ENCODE measurements at places on chromosomes 1 and 21. TPM values are rescaled to one million over a fixed set of nuclear protein-coding genes. Genes with fewer than 3 reads are reported as not detected.
A peak's percentile ranks its signal among the peaks of the same experiment; 100 is the strongest.

- no peak for DNase-seq
Measured at GRCh38 chr1:110707232-110707631, 32.5 kb upstream of the KCNA3 start.

DNA sequence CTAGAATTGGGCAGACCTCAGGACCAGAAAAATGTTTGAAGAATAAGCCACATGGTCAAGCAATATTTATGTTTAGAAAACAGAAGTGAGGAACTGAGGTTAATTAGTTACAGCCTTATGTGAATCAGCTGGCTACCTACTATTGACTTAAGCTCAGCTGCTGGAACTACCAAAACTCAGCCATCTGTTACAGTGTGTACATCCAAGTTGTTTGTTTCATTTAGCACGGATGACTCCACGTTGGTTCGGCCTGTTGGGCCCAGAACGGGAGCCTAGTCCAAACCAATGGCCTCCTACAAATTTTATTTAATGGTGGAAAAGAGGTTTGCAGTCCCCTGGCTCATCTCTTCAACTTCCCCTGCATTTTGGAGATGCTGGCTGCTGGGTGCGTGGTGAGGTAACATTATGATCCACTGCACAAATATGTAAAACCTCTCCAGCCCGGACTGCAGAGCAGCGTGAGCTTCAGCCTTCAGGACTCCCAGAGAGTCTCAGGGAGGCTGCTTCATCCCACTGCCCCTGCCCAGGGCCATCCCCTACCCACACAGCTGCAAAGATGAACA lies 143.4 kb downstream of the ZZZ3 start:
- peak; percentile 83 for DNase-seq

GRCh38 chr1:20479840-20480239 lies 6.2 kb downstream of the CAMK2N1 start:
- DNase-seq = no peak

DNA sequence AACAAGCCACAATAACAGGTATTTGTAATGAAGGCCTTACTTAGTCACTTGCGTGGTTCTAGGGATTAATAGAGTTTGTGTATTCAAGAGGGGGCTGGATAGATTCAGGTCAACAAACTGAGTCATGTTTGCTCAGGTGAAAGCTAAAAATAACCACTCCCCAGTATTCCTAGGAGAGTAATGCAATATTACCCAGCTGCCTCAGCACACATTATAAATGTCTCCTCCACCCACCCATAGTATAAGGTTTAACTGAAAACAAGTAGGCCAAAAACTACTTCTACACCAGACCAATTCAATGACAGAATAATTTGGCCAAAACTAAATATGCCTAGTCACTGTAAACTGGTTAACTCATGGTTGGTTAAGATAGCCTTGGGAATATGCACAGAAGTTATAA lies 34.4 kb downstream of the WLS start:
- peak; percentile 18 for DNase-seq

DNA sequence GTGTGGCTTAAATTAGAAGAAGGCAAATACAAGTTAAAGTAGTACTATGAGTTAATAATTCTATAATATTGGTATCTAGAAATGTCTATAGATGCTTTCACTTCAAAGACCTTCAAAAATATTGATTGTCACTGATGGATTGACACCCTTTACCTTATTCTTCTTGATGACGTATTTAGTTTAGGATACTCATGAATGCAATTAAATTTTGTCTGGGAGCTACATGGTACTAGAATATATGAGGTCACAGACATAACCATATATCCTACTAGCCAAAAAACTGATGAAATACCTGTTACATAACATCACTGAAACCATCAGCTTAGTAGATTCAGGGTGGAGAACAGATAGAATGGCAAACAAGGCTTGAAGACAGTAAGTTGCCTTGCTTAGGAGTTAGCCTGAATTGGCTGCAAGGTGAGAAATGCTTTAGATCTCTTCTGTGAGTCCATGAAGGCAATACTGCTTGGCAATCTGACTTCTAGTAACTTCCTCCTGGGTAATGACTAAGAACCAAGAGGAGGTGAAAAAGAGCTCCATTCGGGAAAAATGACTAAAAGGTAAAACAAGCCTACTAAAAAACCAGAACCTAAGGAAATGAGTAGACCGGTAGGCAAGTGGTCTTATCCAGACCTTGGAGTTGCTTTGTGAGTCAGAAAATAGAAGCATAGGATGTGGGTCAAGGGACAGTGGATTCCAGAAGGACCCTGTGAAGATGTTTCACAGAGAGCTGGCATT lies 16.9 kb upstream of the ARHGAP29 start:
- no peak for DNase-seq

Gene C1orf56
- total RNA-seq = 1.9 TPM

GRCh38 chr1:63730211-63730610 lies 43.6 kb upstream of the ROR1 start:
- peak; percentile 60 for DNase-seq

Gene CLCA1
- not detected for total RNA-seq

Gene LIN28A
- not detected for total RNA-seq

Gene RLF
- 4.3 TPM for total RNA-seq

- no peak for DNase-seq
Measured at GRCh38 chr1:172382990-172383389, 37.5 kb upstream of the C1orf105 start.

- no peak for DNase-seq
Measured at GRCh38 chr1:246302251-246302625, 204.8 kb downstream of the SMYD3 start.

- DNase-seq = no peak
Measured at GRCh38 chr1:46448109-46448911, 41.3 kb upstream of the DMBX1 start.

Gene TRIM67
- total RNA-seq = 1.3 TPM

Gene MINDY1
- total RNA-seq = 8.4 TPM

Gene RHOC
- total RNA-seq = 257 TPM

GRCh38 chr1:41783189-41783639 lies 135.5 kb downstream of the HIVEP3 start:
- DNase-seq = peak; percentile 88

DNA sequence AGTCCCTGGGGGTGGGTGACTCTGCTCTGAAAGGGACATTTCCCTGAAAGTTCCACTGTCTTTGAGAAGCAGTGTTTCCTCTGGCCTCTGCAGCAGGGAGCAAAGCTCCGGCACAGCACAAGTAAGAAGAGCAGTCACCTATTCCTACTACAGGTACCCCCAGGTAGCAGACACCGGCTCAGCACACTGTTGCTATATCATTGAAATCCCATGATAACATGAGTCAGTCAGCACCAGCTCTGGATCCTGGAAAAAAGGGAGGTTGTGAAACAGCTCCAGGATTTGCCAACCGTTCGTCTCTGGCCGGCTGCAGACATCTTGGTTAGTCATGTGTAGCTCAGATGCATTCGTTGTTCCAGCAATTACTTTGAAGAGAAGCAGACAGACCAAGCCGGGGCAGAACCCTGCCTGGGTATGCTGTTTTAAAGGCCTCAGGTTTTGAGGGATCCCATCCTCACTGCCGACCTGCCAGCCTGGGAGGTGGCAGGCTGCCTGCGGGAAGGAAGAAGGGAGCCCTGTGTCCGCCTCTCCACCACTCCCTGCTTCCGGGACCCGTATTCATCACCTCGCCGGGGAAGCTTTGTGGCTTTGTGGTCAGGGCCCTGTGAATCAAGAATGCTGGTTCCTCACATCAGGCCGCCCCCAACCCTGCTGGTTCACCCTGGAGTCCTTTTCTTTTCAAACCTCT lies 139.2 kb downstream of the CLIC6 start:
- DNase-seq = peak; percentile 80

GRCh38 chr1:231626951-231627614 lies 493 bp downstream of the DISC1 start:
- DNase-seq = peak; percentile 38

Gene CASQ1
- not detected for total RNA-seq

- DNase-seq = no peak
Measured at GRCh38 chr1:54096227-54096876, 42.9 kb downstream of the TCEANC2 start.

DNA sequence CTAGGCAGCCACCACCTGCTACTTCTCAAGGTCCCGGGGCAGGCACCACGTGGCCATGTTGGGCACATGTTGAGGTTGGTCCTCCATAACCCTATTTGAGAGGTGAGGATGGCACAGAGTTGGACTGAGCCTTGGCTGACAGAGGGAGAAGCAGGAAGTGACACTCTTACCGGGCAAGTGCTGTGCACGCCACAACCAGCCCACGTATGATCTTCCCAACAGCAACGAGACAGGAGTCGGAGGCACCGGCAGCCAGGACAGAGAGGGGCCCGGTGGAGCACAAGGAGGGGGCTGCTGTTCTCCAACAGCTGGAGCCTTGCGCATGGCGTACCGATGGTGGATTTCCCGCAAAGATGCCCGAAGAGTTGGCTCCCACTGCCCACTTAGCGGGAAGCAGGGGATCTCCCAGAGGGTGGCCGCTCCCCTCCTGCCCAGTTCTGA lies 3.4 kb downstream of the CLEC20A start:
- no peak for DNase-seq

Gene ARHGEF10L
- total RNA-seq = 31.0 TPM

DNA sequence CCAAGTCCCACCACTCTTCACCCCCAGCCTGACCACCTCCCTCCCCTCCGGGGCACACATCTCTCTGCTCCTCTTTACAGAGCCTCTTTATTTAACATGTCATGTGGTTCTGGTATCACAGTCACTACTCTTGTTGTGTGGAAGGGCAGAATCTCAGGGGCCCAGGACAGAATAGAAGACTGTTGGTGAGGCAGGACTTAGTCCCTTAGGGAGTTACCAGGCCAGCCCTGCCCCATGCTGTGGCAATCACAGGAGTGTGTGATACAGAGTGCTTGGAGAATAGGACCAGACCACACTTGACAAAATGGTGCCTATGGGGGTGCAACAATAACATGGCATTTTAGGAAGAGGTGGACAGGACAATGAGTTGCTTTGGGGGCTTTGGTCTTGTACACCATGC lies 43.0 kb upstream of the CRNN start:
- DNase-seq = no peak

- no peak for DNase-seq
Measured at GRCh38 chr21:44395260-44395659, 41.8 kb downstream of the TRPM2 start.

DNA sequence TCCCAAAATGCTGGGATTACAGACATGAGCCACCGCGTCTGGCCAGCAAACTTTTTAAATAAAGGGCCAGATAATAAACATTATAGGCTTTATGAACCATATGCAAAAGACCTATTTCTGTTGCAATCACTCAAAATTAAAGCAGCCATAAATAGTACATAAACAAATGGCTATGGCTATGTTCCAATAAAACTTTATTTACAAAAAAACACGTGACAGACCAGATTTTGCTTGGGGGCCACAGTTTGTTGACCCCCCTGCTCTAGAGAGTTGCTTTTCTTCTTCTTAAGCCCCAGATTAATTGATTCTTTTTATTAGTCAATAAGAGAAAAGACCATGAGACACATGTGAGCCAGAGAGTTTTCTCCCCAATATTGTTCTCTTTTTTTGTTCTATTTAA lies 138.3 kb downstream of the MACF1 start:
- no peak for DNase-seq

DNA sequence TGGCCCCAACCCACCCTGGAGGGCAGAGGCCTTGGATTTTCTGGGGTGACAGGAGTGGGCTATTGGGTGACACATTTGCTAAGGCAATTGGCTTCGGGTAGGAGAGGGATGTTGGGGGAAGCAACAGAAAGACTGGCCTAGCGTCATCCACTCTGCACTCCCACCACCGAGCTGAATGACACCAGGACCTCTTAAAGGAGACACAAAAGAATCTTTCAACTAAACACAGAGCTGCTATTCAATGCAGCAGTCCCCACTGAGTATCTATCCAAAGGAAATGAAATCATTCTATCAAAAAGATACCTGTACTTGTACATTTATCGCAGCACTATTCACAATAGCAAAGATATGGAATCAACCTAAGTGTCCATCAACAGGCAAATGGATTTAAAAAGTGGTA lies 6.2 kb downstream of the TFF2 start:
- DNase-seq = no peak

- no peak for DNase-seq
Measured at GRCh38 chr21:39099859-39100258, 83.4 kb downstream of the PSMG1 start.

DNA sequence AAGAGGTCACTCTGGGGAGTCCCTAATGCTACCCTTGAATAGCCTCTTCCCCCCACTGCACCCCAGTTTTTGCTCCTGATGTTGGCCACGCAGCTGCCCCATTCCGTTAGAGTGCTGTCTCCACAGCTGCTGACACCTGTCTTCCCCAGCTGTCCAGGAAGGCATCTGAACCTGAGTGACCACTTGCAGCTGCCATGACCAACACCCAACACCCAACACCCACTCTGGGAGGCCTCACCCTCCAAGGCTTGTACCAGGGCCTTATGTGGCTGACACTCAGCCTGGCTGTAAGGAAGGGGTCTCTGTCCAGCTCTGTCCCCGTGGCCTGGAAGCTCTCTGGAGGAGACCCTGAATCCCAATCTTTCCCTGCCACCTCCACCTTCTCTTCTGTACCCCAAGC lies 26.7 kb upstream of the LDLRAP1 start:
- DNase-seq = no peak

DNA sequence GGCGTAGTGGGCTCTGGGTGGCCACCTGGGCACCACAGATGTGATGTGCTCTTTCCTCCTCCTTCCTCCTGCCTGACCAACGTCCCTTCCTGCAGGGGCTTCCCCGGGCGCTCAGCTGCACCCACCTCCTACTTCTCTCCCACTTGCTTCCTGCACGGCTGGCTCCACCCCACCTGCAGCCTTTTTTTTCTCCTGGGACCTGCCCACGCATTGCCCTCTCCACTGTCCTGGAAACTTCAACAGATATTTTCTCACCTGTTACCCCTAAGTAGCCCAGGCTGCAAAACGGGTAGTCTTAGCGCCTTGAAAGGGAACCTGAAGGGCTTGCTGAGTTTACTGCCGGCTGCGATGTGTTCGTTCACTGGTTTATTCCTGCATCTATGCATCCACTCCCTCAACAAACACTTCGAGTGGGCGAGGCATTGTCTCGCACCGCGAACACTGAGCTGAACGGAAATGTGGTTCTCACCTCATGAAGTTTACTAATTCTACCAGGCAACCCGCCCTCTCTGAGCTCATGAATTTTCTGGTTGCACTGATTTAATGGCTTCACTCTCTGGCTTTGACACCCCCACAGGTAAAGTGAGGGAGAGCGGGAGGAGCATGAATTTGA lies 23.6 kb downstream of the ZBTB18 start:
- DNase-seq = no peak

DNA sequence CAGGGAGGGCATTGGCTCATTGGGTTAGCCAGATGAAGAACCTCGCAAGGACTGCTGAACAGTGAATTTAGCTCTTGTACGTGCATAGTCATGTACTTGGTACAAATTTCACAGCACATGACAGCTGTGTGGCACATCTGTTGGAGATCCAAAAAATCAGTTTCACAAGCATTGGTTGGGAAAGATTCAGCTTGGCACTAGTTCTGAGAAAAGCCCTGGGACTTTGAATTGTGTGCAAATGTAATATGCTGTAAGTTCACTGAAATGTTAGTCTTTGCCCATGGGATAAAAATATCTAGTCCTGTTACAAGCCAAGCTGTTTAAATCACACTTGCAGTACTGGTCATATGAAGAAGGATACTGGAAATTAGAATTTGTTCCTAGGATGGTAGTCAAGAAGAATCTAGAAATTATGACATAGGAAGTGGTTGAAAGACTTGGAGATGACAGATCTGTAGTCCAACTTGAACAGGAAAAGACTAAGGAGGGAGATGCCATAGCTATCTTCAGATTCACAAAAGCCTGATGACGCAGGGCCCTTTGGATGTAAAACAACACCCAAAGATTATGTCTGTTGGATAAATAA lies 19.2 kb downstream of the LAMC2 start:
- no peak for DNase-seq

- no peak for DNase-seq
Measured at GRCh38 chr1:32367912-32368635, 5.7 kb downstream of the TSSK3 start.

- peak; percentile 35 for DNase-seq
Measured at GRCh38 chr1:240691909-240692705, 80.2 kb upstream of the GREM2 start.
